ENCODE measurements at places on chromosomes 1 and 21. TPM values are rescaled to one million over a fixed set of nuclear protein-coding genes. Genes with fewer than 3 reads are reported as not detected.

The ACKR1 gene
- 20.7 TPM for total RNA-seq

The TOR1AIP2 gene
- total RNA-seq: 66.0 TPM

DNA sequence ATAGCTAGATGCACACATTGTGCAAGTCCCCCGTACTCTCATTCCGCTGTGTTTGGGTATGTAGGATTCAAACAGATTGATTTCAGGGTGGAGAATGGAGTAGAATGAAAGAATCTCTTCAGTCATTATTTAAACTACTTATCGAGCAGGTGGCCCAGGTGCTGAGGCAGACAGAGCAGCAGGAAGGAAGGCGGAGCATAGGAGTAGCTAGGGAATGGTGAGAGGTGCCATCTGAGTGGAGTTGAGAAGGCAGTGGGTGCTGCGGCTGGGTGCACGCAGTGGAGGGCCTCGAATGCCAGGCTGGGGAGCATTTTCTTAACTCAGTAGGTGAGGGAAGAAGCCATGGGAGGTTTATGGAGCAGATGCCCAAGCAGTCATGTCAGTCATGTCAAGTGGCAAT is 45.2 kb upstream of the CD101 start:
- no peaks in the 10 kb centered on the region for H3K27me3 ChIP-seq
- no peaks in the 10 kb centered on the region for H3K4me1 ChIP-seq
- H3K4me3 ChIP-seq: no peak overlapping the region
- no peak for DNase-seq
- no peak overlapping the region for H3K27ac ChIP-seq

- no peak overlapping the region for H3K27ac ChIP-seq
- H3K4me1 ChIP-seq: no peaks in the 10 kb centered on the region
Measured at GRCh38 chr1:4027492-4028138, 127.5 kb upstream of the C1orf174 start.

The OLIG1 gene
- total RNA-seq: not detected

The MCOLN2 gene
- 1.1 TPM for total RNA-seq

The FAM78B gene
- 1.6 TPM for total RNA-seq

DNA sequence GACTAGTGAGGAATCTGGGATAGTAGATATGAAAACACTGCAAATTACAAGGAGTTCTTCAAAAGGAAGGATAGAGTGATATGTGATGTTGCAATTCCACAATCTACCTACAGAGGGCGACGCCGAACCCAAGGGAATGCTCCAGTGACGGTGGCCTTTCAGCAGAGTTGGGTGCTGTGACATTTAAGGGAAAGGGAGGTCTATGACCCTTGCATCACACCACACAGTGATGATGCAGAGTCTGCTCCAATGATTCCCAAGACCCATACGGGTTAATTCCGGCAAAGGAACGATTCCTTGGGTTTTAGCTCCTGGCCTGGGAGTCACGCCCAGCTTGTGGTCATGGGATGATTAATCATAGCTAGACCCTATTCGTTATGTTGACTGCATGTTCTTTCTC is 123.0 kb upstream of the IGSF21 start:
- DNase-seq: no peak
- H3K27ac ChIP-seq: no peak overlapping the region
- H3K27me3 ChIP-seq: no peaks in the 10 kb centered on the region
- no peak overlapping the region for H3K4me3 ChIP-seq

The TMCC2 gene
- 9.5 TPM for total RNA-seq

DNA sequence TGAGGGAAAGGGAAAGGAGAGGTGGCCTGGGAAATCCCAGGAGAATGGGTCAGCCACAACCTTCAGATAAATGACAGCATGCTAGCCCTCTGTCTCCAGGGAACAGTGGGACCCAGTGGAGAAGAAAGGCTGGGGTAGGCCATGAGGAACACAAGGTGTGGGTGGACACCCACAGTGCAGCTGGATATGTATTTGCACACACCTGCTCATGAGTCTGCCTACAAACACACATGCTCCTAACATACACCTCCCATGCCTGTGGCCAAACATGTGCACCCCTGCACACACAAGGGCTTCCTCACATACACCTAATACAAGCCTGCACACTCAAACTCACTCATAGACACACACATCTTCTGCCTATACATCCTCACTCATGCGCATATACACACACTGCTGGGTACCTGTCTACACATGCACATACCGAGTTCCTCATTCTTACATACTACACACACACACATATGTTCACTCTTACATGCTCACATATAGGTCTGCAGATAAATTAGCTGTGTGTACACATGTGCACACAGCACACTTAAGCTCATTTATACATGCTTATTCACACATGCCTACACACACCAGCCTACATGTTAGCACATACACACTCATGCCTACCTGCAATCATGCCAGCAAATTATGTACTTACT is 3.6 kb downstream of the C1orf216 start:
- no peak overlapping the region for H3K27ac ChIP-seq
- no peaks in the 10 kb centered on the region for H3K27me3 ChIP-seq
- DNase-seq: no peak
- H3K4me3 ChIP-seq: no peak overlapping the region
- peaks cover 4% of the 10 kb centered on the region for H3K4me1 ChIP-seq

Measured in ovary (tissue), 10 donors.